ENCODE measurements at places on chromosomes 2 and 18.
A peak's percentile ranks its signal among the peaks of the same experiment; 100 is the strongest.

- no peak for DNase-seq
Observed at GRCh38 chr18:22817844-22818243, 115.3 kb upstream of the RBBP8 start.

GRCh38 chr2:224584111-224584784 is 915 bp downstream of the CUL3 start:
- DNase-seq, result peak; percentile 8

DNA sequence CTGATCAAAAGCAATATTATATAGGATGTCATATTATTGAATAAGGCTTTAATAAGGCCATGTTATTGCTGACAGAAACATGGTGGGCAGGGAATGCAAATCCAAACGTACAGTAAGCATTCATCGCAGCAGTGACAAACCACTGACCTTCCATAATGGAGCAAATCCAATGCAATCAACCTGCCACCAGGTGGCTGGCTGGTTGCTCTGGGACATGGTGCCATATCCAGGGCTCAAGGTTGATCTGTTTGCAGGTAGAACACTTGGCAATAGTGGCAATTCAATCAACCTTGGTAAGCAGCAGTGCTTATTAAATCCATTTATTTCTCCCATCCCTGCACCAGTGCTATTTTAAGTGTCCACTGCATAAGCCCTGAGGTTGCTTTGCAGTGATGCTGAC is 75.4 kb downstream of the CERKL start:
- no peak for DNase-seq

DNA sequence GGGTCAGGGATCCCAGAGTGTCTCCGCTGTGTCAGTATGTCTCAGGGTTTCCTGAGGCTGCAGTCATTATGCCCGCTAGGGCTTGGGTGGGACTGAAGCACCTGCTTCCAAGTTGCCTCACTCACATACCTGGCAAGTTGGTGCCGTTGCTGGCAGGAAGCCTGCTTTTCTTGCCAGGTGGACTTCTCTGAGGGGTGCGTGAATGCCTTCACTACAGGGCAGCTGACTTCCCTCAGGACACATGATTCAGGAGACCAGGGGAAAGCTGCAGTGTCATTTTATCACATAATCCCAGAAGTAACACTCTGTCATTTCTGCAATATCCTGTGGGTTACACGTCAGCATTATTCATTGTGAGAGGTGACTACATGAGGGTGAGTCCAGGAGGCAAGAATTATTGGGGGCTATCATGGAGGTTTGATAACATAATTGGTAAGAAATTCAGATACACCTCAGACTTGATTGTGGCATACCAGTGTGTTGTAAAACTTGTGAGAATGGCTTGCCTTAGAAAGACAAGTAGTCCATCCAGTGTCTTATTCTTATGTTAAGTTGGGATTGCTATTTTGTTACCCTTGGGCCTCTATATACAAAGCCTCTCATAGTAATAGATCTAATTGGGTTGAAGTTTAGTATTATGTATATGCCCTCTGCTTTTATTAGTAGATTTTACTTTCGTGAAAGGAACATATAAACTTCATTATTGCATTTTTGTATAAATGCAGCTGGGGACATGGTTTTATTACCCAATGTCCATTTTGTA is 44.1 kb downstream of the NEDD4L start:
- no peak for DNase-seq

GRCh38 chr2:62221141-62221540 is 25.2 kb downstream of the B3GNT2 start:
- no peak for DNase-seq

DNA sequence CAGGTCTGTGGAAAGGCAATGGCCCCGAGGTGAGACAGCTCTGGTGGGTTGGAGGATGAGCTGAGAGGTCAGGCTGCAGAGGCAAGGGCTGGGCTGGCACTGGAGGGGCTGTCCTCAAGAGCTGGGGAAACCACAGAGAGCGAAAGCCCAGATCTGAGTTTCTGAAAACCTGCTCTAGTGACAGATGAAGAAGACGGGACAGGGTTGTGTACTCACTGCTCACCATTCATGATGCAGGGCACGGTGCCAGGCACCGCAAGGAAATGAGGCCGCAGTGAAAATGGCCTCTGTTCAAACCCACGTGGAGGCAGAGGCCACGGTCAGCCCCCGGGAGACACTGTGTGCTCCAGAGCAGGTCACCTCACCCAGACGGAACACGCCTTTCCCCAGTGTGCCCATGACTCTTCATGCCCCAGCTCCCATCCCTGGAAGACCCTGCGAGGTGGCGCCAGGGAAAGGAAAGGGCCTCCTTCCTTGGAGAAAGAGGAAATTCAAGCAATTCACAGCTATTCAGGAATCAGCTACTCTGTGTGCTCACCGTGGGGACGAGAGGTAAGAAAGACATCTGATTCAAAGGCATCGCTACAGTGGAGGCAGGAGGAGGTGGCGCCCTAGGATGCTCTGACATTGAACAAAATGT is 24.3 kb upstream of the ID2 start:
- DNase-seq, result no peak

DNA sequence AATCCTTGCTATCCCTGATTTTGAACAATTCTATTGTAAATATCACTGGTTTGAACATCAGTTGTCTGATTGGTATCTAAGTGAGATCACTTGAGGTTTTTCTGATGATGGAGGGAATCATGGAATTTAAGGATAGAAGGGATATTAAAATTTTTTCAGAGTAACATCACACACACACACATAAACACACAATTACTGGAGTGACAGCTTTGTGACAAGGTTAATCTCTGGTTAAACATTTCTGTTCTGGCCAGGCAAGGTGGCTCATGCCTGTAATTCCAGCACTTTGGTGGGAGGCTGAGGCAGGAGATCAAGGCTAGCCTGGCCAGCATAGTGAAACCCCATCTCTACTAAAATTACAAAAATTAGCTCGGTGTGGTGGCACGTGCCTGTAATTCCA is 85.3 kb downstream of the SOCS6 start:
- DNase-seq, result no peak

DNA sequence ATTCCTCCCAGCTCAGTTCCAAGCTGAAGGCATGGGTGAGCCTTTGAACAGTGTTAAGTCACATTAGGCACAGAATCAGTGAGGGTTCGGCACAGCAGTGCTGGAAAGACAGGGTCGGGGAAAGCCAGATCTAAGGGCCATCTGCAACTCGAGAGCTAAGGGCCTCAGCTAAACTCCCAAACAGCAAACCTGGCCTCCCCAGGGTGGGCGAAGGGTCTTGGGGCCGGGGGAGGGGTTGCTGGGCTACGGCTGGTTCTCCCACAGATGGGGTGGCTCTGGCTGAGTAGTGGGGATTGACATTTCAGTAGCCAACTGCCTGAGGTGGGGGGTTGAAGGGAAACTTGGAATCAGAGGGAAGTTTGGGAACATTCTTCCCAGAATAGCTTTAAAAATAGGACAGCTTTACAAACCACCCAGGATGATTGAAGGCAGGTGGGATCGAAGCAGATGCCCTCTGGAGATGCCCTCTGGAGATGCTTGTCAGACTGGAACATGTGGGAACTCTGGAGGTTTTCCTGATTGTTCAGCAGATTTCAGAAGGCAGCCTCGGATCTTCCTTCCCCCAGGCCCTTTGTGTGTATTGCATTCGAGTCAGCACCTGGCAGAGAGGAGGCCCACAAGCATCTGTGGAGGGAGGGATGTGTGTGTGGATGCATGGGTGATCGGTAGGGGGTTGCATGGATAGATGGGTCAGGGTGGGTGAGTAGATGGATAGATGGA is 156.4 kb downstream of the SMAD7 start:
- no peak for DNase-seq

DNA sequence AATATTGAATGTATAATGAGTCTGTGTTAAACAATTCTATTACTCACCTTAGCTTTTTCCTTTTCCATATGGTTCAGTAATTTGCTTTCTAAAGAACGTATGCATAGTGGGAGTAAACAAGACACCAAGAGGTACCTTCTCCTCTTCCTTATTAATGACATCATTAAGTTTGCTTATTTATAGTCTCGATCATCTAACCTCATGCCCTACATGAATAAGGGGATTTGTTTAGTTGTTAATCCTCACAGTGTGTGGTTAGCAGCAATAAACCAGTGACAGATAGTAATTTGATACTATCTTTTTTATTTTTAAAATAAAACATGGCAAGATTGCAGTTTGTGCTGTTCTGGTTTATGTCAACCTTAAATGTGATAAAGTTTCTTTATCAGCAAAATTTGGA is 69.7 kb downstream of the COBLL1 start:
- no peak for DNase-seq

DNA sequence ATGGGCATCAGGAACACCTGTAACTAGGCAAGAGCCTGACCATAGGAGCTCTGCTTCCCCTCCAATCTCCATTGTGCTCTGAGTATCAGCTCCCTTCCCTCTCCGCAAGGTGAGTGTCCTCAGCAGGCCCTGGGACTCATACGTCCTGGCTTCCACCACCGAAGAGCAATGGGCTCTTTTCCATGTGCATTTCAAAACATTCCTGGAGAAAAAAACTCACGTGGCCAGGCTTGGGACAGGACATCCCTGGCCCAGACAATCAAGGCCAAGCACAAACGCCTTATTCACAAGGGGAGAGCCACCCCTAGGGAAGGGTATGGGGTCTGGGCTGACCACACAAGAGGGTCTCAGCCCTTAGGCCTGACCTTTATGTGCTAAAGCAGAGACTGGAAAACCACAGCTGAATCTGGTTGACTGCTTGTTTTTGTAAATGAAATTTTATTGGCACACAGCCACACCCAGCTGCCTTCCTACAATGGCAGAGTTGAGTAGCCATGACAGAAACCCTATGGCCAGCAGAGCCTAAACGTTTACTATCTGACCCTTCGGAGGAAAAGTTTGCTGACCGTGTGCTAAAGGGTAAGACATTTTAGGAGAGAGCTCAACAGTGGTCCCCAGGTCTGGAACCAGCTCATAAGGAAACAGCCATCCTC is 175.7 kb upstream of the ARL4C start:
- no peak for DNase-seq

- no peak for DNase-seq
Observed at GRCh38 chr2:178707476-178707875, 99.7 kb downstream of the TTN start.

- no peak for DNase-seq
Observed at GRCh38 chr18:26784599-26784998, 80.9 kb downstream of the AQP4 start.

- no peak for DNase-seq
Observed at GRCh38 chr2:46876741-46877384, 38.7 kb downstream of the MCFD2 start.

DNA sequence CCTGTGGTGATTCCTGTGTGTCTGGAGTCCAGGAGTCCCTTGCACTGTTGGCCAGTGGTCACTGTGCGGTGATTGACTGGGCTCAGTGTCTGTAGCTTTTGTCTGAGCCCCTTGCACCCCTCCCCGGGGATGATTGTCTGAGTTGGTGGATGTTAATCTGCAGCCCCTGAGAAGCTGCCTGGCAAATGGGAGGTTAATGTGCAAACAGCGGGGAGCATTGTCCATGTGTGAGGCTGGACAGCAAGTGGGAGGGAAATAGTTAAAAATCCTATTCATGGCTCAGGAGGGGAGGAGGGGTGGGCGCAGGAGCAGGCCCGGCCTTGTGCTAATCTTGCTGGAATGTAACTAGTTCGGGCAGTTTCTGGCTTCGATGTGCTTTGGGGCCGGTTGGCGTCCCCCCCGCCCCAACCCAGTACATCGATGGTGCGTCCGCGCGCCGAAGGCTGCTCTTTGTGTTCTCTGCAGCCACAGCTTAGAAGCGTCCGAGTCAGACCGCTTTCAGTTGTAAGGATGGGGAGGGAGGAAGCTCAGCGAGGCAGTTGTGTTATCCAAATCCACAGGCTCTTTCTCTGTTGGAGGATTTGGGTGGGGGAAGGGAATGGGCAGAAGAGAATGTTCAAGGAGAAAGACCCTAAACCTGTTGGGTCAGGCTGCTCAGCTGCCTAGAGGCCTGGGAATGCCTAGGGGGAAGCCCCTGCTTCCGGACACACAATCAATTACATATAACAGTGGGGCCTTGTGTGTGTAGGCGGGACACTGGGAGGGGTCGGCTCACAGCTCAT is 71.8 kb downstream of the TGOLN2 start:
- DNase-seq, result no peak

GRCh38 chr2:238060096-238060541 is 682 bp upstream of the SCLY start:
- no peak for DNase-seq

- no peak for DNase-seq
Observed at GRCh38 chr2:192578780-192579179, 384.0 kb upstream of the TMEFF2 start.

DNA sequence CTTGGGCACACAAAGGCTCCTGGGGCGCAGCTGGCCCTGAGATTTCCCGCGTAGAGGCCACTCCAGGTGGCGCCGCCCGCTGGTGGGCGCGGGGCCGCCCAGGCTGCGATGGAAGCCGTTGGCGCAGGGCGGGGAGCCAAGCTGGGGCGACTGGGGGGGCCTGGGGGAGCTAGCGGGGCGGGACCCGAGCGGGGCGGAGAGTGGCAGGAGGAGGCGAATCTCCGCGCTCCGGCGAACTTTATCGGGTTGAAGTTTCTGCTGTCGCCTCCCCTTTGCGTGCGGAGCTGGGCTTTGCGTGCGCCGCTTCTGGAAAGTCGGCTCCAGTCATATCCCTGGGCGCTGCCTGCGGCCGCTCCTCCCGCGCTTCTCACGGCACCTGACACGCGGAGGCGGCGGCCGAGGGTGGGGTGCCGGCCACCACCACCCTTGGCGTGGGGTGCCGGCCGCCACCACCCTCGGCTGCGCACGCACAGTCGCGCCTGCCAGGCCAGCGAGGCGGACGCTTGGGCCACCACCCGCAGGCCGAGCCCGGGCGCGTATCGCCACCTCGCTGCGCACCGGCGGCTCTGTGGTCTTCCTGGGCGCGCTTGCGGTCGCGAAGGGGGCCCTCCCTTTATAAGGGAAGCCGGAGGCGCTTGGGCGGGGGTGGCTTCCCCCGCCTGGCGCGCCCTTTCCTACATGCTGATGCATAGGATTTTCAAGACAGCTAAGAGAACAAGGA is 919 bp upstream of the CYP1B1 start:
- DNase-seq, result peak; percentile 51

GRCh38 chr2:241002275-241003046 is 4.0 kb downstream of the SNED1 start:
- no peak for DNase-seq

DNA sequence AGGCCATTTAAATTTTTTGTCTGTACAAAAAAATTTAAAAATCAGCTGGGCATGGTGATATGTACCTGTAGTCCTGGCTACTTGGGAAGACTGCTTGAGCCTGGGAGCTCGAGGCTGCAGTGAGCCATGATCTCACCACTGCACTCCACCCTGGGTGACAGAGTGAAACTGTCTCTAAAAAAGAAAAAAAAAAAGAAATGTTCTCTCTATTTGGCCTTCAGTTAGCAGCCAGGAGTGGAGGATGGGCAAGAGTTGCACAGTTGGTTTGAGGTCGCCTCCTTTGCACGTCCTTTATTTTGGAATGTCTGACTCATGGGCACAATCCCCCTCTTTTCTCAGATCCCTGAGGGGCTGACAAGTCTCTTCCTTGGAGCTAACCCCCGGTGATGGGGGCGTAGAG is 26.3 kb downstream of the ITM2C start:
- DNase-seq, result no peak

DNA sequence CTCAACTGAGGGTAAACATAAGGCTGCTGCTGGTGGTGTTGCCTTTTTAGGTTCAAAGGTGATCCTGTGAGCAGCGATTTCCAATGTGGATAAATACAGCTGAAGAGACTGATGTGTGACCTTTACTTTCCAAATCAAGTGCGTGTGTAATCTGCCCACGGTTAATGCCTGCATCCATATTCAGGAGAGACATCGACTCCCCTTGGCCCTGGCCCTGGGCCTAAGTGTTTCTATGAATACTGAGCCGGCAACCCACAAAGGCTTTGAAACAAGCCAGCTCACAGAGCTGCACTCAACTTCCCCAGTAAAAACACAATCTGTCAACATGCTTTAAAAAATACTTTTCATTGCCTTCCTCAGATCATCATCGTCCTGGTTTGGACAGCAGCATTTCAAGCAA is 1026.6 kb downstream of the TMEM182 start:
- no peak for DNase-seq

- DNase-seq, result no peak
Observed at GRCh38 chr2:143261986-143262385, 132.8 kb downstream of the ARHGAP15 start.

Data from stimulated activated CD4-positive, alpha-beta T cell treated with anti-CD3 and anti-CD28 coated beads, Interleukin-15, amount 100 ng/mL, for 1 hour (primary cell).